Mucosa of gallbladder (tissue), 1 donor: ENCODE measurements at places on chromosomes 3 and 15.

DNA sequence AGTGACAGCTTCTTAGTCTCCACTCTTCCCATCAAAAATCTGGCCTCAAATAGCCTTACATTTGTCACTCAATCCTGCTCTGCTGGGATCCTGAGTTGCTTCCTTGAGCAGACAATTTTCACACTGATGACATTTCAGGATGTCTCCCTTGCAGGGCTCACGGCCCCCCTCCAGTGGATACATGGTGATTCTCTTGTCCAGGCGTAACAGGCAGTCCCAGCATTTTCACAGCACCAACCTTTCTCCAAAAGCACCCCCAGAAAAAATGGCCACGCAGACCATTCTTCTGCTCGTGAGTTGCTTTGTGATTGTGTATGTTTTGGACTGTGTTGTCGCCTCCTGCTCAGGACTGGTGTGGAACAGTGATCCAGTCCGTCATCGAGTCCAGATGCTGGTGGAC is 47.4 kb upstream of the WNT7A start:
- no peak for DNase-seq

DNA sequence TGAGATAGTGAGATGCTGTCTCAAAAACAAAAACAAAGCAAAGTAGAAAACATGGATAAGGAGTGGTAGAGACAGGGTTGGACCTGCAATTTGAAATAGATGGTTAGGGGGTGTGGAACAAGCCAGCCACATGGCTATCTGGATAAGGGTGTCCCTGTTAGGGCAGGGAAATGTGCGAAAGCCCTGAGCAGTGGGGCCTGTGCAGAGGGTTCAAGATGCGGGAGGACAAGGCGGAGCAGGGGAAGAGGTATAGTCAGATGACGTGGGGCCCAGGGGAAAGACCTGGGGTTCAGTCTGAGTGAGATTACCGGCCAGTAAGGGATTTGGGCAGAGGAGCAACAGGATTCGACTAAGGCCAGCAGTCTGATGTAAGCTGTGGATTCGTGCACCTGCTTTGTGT is 18.4 kb upstream of the NR2E3 start:
- DNase-seq, result no peak

DNA sequence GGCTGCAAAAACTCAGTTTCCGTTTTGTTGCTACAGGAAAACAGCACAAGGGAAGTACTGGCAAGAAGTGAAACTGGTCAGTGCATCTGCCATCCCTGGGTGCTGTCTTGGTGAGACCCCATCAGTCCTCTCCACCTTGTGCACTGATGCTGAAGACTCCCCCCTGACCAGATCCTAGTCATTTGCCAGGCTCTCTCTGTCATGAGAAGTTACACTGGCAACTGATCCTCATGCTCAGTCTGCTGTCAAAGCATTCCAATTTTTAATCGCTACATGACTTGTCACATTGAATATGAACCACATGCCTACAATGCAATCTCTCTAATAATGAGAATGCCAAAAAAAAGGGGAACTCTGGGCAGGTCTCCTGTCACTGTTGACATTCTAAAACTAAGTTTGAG is 296.5 kb downstream of the ZIC1 start:
- no peak for DNase-seq

DNA sequence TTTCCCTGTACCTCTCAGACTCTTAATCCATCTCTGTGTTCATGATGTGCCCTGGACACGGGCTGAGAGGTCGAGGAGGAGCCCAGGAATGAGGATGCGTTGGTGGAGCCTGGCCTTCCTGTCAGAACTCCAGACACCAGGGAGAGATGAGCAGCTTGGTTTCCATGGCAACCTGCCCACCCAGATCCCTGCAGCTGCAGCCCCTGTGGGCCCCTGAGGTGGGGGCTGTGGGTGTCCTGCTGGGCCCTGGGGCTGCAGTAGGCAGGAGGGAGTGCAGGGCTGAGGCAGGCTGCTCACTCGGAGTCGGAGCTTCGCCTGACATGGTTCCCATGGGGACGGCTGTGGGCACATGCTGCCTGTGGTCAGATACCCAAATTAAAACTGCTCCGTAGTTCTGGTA is 7.7 kb upstream of the SCN10A start:
- DNase-seq, result no peak

- no peak for DNase-seq
These were observed 64.2 kb downstream of the WWTR1 start for GRCh38 chr3:149593418-149594160.
